ENCODE measurements at places on chromosomes 7 and 10.
A peak's percentile ranks its signal among the peaks of the same experiment; 100 is the strongest.

GRCh38 chr7:111638078-111638477 is 75.8 kb upstream of the IMMP2L start:
- DNase-seq, result no peak

- DNase-seq, result no peak
Observed at GRCh38 chr10:43265799-43266721, 805 bp downstream of the RASGEF1A start.

DNA sequence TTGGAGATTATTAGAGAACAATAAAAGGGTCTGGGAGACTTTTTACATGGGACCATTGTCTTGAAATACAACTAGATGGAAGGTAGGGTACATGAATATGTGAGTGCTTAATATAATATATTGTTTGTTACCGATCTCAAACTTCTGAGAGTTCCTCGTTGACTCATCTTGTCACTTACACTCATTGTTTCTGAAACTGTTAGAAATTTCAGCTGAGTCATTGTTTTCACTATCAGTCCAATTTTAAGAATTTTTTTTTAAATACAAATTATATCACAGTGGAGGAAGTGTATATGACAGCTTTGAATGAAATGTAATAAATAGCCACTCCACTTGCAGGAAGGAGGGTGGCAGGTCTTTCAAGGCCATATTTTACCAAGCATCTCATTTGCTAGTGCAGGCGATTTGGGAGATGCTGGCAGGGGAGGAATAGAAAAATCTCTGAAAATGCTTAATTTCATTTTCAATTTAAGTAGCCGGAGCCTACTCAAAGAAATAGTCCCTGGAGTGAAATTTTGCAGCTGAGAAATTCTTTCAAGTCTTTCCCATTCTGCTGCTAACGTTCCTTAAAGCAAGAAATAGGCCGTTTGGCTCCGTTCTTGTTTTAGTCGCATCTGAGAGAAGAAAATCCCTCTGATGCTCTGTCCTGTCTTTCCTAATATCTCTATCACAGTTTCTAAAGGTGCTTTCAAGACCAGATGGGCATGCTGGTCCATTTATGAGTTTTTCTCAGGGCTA is 1404.2 kb upstream of the CELF2 start:
- DNase-seq, result no peak

- DNase-seq, result no peak
Observed at GRCh38 chr7:120714945-120715344, 143.0 kb downstream of the TSPAN12 start.

GRCh38 chr7:6258440-6259182 is 13.8 kb downstream of the CYTH3 start:
- DNase-seq, result no peak

DNA sequence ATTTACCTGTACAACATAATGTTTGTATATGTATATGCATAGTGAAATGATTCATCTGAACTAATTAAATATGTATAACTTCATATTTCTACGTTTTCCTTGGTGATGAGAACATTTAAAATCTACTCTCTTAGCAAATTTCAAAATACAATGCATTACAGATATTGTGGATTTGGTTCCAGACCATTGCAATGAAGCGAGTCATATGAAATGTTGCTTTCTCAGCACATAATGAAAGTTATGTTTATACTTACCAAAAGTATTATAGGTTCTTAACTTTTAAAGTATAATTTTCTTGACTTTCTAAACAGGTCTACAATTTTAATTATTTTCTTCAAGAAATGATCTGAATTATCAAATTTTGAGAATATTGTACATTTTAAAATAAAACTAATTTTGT is 189.2 kb downstream of the CSTF2T start:
- no peak for DNase-seq

DNA sequence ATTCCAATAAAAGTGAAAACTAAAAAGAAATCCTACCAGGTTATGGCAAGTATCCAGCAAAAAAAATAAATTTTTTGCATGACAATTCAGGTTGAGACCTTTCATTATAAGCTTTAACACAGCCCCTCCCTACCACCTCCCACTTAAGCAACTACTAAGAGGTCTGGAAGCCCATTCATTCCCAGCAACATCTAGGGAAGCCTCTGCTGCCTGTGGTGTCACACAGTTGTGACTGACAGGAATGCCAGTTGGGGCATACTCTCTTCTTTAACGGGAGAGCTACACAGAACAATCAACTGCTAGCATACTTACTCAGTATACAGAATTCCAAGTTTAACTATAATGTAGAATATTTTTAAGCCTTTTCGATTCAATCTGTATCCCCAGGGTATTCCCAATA is 27.8 kb downstream of the ABI1 start:
- no peak for DNase-seq

- DNase-seq, result no peak
Observed at GRCh38 chr10:24879861-24880260, 72.5 kb downstream of the PRTFDC1 start.

- DNase-seq, result no peak
Observed at GRCh38 chr7:138886501-138886917, 88.5 kb upstream of the ATP6V0A4 start.

DNA sequence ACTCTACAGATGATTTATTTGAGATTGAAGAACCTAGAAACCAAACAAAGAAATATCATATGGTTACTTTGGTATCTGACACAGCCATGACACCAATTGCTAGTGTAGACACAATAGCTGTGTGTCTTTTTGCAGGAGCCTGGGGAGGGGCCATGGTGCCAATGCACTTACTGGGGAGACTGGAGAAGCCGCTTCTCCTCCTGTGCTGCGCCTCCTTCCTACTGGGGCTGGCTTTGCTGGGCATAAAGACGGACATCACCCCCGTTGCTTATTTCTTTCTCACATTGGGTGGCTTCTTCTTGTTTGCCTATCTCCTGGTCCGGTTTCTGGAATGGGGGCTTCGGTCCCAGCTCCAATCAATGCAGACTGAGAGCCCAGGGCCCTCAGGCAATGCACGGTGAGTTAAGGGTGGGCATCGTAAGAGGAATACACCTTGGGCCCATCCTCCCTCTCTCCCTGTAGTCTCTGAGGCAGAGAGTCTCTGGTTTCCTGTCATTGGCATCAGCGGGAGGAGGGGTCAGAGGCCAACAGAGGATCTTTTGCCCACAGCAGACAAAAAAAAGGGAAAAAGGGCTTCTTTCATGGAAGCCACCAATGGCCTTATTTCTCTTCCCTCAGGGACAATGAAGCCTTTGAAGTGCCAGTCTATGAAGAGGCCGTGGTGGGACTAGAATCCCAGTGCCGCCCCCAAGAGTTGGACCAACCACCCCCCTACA is 1.2 kb downstream of the TMEM139 start:
- DNase-seq, result no peak

DNA sequence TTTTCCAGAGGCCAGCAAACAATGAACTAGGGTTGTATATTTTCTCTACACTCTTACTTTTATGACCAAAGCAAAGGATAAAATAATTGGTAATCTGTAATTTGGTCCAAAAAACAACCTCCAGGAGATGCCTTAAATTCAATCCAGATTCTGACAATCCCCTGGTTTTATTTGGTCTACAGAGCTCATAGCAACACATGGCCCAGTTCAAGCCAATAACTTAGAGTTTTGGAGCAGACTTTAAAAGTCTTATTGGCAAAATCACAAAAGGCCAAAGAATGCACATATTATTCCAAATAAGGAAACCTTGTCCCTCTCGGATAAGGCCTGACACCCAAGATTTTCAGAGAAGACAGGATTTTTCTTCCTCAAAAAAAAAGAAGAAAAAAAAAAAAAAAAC is 51.9 kb downstream of the SORBS1 start:
- no peak for DNase-seq

GRCh38 chr7:130894146-130894908 is 160.3 kb upstream of the KLF14 start:
- DNase-seq, result no peak

DNA sequence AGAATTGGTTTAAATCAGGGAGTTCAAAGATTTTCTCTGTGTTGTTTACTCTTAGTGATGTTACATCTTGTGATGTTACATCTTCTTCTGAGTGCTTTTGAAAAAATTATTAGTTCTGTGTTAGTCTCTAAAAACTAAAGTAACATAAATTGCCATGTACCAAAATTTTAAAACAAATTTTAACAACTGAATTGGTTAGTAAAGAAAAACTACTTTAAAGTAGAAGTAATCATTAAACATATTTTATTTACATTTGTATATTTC is 5.2 kb upstream of the IGF2BP3 start:
- no peak for DNase-seq

DNA sequence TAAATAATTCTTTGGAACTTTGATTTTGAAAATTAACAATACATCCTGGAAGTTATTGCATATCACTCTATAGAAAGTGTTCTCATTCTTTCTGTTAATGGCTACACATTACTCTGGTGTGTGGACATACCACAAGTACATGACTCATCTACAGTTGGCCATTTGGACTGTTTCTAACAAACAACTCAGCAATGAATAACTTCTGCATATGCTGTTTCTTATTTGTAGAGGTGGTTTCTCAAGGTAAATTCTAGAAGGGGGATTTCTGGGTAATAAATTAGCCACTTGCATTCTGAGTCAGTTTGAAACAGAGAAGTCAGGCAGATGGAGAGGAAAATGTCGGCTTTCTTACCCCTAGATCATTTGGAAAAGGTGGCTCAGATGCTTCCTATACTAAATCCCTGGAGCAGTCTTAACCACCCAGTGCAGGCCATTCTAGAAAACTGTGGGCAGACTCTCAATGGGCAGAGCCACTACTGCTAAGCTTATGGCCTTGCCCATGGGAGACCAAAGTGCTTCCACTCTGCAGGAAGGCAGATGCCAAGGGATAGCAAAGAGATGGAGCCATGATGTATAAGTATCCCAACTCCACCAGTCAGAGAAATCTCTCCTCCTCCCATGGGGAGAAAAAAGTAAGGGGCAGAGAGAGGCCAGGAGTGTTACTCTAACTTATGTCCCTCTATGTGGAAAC is 194.0 kb upstream of the PLPP4 start:
- no peak for DNase-seq

DNA sequence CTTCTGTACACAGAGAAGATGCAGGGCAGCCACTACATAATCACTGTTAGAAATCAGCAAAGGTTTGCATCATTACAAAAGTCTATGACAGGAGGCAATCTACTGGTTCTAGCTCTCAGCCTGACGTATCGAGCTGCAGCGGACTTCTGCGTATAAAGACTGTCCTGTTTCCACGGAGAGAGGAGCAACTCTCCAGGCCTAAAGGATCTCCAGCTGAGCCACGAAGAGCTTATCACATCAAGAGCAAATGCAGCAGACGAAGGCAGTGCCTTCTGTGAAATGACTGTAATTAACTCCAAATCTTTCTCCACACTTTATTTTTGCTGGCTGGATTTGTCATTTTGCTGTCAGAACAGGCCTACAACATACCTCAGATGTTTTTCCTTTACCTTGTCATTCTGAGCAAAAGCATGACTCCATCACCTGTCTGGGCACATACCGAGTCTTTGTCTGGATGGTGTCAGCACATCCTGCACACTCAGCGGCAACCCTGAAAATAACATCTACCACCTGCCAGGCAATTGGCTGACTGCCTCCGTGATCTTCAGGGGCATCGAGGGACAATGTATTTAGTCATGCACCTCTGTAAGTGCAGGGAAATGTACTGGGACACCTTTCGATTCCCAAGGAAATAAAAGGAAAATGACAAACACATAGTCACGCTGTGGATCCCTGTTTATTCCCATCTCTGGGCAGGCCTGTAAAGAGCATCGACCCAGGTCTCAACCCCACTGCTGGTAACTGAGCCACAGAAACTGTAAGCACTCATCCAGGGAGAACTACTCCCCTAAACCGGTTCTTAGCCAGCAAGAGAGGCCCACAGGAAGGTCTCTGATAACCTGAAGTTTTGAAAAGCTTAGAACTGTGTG is 26.3 kb upstream of the SH3PXD2A start:
- DNase-seq, result no peak

GRCh38 chr10:102452672-102453340 is 1.5 kb upstream of the C10orf95 start:
- DNase-seq, result no peak

GRCh38 chr10:66095610-66096009 is 830.2 kb upstream of the LRRTM3 start:
- DNase-seq, result no peak

DNA sequence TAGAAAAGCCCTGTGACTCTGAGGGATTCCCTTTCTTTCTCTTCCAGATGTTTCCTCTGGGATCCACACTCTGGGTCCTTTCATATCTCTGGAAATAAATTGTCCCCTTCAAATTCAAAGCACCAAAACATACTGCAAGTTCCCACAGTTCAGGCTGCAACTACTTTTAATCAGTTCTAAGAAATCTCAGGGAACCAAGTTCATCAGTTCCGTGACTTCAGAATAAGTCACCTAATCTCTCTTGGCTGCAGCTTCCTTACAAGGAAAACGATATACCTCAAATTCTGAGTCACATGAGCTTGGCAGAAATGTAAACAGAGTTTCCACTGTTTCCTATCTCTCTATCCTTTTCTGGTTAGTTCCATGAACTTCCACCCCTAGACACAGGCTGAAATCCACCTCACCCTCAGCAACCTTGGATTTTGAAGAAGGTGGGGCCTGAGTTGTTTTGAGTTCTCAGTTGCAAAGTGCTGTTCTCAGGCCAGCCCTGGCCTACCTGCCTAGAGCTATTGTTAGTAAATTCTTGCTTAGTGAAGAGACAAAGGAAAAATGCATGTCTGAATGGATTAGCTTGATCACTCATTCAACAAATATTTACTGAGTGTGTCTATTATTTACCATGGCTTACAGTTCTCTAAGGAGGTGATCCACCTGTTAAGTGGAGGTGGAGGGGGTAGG is 59.3 kb upstream of the IL6 start:
- peak; percentile 45 for DNase-seq

- no peak for DNase-seq
Observed at GRCh38 chr10:97280783-97281182, 11.7 kb downstream of the ARHGAP19 start.

DNA sequence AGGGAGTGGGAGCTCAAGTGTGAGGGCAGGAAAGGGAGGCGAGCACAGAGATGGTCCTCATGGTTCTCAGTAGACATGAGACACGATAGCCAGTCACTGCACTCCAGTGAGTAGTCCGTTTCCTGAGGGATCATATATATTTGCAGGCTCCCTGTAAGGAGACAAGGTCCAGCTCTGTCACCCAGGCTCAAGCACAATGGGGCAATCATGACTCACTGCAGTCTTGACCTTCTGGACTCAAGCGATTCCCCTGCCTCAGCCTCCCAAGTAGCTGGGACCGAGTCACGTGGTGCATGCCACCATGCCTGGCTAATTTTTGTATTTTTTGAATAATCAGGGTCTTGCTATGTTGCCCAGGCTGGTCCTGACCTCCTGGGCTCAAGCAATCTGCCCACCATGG is 116.7 kb downstream of the CCDC3 start:
- no peak for DNase-seq

DNA sequence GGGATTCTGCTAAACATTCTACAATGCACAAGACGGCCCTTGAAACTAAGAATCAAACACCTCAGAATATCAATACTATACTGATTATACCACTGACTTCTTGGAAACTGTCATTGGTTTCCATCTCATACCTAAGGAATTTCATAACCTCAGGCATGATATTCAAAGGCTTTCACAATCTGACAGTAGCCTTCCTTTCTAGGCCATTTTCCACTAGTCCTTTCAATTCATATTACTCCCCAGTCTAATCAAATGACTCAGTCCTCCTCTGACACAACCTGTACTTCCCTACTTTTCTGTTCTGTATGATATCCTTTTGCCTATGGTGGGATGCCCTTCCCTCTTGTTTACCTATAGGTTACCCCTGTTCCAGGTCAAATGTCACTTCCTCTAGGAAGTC is 48.3 kb downstream of the CSTF2T start:
- no peak for DNase-seq

GRCh38 chr7:104366390-104366789 is 38.0 kb downstream of the LHFPL3 start:
- no peak for DNase-seq
